Activated T-helper 1 cell treated with anti-CD3 and anti-CD28 coated beads, Interleukin-2, amount 50 U/mL, for 16 hours (primary cell): ENCODE measurements at places on chromosomes 5 and 9.

DNA sequence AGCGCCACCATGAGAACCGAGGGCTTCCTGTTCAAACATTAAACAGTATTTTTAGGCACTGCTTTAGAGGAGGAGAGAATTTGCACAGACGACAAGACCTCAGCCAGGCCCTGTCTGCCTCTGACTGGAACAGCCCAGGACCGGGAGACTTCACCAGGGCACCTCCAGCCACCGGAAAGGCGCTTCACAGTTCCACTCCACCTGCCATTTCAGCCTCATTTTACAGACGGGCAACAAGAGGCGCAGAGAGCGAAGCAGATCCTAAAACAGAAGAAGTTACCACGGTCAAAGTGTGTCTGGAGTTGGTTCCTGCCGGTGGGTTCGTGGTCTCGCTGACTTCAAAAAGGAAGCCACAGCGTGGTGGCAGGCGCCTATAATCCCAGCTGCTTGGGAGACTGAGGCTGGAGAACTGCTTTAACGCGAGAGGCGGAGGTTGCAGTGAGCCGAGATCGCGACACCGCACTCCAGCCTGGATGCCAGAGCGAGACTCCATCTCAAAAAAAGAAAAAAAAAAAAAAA is 28.4 kb downstream of the COL23A1 start:
- DNase-seq: no peak

DNA sequence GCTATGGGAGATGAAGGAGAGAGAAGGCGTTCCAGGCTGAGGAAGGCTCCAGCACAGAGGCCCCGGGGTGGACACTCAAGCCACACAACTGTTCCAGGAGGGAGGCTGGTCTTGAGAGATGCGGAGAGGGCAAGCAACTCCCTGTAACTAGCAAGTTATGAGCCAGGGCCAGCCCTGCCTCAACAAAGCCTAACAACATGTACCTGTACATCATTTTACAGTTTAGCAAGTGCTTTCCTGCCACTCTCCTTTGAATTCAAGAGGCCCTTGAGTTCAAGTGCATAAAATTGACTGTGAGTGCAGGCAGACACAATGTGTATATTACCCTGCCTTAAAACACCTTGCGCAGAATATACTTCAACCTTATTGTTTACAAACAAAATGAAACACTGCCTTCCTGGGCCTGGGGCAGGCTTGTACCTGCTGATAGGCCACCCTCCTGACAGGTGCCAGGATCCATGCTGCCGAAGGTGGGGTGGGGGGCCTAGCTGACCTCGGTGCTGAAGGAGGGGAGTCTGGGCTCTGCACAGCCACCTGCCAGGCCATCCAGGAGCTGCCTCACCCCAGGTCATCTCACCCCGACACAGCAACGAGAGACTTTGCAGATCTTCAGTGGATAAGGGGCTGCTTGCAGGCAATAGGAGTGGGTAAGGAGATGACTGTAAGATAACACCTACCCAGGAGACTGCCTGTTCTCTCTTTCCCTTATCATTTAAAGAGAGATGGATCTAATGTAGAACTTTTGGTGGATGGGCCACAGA is 80.0 kb downstream of the PPARGC1B start:
- no peak for DNase-seq

- no peak for DNase-seq
Observed at GRCh38 chr9:115182264-115182663, 64.3 kb upstream of the TNC start.

DNA sequence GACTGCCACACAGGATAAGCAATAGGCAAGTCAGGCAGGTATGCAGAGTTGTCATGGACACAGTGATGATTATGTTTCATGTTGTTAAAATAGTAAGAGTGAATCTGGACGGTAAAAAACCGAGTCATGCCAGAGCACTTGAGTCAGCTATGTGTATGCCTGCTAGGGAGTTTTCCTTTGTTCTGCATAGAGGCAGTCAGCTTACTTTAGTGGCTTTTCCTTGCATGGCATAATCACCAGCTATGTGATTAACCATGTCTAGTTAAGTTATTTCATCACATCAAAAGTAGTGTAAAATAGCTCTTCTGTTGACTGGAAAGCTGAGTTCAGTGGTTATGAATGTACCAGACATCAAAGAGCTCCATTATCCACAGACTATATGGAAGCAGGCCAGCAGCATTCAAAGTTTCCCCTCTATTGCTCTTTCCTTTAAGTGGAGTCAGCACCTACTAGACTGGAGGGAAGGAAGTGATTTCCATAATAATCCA is 989.8 kb downstream of the TLE1 start:
- no peak for DNase-seq
